Eye (tissue), 1 donor: ENCODE measurements at places on chromosomes 1 and 21.

GRCh38 chr1:22749503-22749902 lies 38.9 kb downstream of the EPHB2 start:
- no peak for DNase-seq

DNA sequence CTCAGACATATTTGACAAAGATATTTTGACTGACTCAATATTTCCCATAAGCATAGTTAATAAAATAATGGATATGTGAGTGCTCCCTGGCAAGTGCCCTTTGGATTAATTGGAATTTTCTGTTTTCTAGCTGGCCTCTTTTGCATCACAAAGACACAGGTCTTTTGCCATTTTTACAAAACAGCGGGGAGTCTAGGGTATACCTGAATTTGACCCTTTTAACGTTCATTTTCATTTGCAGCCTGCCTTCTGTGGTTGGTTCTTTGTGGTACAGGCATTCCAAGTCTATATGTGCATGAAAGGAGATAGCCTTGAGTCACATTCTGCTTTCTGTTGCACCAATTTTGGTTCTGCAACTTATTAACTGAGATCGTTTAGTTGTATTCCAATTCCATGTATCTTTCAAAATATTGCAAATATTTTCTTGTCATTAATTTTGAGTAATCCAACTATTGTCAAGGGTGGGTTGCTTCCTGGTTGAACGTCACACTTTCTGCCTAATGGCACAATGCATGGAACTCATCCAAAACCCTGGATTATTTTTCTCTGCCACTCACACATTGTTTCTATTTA lies 171.7 kb downstream of the CRB1 start:
- DNase-seq = no peak

- DNase-seq = no peak
Measured at GRCh38 chr1:39034114-39034654, 8.0 kb downstream of the NDUFS5 start.

DNA sequence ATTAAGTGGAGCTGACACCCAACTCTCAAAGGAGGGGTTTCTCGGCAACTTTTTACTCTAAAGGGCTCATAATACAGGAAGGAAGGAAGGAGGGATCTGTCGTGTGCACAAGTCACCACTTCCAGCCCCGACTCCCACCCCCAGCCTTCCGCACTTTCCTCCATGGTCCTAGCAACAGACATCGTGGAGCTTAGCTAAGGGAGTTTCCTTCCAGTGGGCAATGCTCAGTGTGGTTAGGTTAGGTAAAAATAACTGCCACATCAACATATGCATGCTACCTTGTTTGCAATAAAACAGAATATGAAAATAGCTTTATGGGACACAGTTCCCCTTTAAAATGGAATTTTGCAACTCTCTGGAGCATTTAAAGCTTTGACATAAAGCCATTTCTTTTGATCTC lies 35.2 kb downstream of the KANK4 start:
- DNase-seq = no peak

- DNase-seq = peak; percentile 47
Measured at GRCh38 chr1:46171871-46172270, 3.0 kb upstream of the TSPAN1 start.

DNA sequence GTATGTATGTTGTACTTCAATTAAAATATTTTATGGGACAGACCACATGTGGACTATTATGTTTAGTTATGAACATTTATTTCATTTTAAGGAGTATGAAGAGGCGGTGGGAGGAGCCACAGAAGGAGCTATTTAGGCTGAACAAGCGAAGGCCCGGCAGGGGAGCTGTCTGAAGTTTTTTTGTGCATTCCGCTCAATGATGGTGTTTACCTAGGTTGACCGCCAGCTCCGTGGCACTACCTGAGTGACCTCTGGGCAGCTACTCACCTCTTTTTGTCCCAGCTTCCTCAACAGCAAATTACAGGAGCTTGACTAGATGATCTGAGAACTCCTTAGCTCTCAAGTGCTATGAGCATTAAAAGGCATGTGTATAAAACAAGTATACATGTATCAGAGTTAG lies 32.7 kb upstream of the C1orf198 start:
- DNase-seq = no peak

GRCh38 chr1:240831191-240831631 lies 219.3 kb upstream of the GREM2 start:
- peak; percentile 10 for DNase-seq

DNA sequence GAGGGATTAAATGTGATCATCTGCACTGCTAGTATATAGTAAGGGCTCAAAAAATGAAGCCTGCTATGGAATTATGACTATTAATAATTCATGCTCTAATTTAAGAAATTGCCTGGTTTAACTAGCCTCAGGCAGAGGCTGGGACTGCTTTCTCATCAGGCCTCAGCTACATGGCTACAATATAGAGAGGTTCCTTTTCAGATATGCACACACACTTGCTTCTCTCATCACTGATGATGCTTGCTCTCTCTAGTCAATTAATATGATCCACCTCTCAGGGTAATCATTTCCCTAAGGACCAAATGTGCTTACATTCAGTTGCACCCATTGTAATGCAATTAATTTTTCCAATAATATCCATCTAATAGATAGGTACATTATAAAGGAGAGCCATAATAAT lies 324.9 kb upstream of the ST6GALNAC5 start:
- no peak for DNase-seq

GRCh38 chr1:25090707-25091422 lies 141.4 kb downstream of the SYF2 start:
- no peak for DNase-seq

DNA sequence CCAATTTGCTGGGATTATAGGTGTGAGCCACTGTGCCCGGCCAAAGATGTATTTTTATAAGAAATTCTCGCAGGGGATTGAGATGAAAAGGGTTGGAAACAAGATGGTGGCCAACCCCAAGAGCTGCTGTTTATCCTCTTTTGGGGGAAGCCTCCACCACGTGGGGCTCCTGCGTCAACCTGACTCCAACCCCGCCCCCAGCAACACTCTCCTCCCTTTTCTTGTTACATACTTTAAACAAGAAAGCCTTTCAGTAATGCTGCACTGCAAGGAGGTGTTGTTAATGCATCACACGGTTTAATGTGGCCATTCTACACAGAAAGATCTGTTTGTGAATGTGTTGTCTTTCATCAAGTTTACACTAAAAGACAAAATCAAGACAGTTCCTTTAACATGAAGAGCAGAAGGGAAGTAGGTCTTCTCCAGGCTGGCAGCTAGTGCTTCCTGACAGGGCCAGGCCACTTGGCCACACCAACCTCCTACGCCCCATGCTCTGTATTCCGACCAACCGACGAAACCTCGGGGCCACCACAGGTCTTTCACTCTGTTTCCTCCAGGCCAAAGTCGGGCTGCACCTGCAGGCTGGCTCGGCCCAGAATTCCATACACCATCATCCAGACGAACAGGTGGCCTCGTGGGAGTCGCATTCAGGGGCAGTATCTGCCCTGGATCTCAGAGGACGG lies 25.9 kb downstream of the C2CD2 start:
- no peak for DNase-seq

GRCh38 chr21:34180826-34181359 lies 107.5 kb downstream of the MRPS6 start:
- peak; percentile 79 for DNase-seq

- DNase-seq = no peak
Measured at GRCh38 chr1:9472386-9473031, 66.8 kb upstream of the SLC25A33 start.

- no peak for DNase-seq
Measured at GRCh38 chr21:42913476-42913875, 12.0 kb downstream of the ERVH48-1 start.
